Right lung (tissue), 10 donors: ENCODE measurements at places on chromosomes 2 and 18.

GRCh38 chr2:187956906-187957534 is 334.7 kb upstream of the GULP1 start:
- DNase-seq = peak; percentile 12

- DNase-seq = peak; percentile 59
These were observed at the start of gene TUBA4A for GRCh38 chr2:219253753-219254589. TUBA4A (minus strand) TSS chr2:219253918; CDS start chr2:219253858, 60 bp downstream.

DNA sequence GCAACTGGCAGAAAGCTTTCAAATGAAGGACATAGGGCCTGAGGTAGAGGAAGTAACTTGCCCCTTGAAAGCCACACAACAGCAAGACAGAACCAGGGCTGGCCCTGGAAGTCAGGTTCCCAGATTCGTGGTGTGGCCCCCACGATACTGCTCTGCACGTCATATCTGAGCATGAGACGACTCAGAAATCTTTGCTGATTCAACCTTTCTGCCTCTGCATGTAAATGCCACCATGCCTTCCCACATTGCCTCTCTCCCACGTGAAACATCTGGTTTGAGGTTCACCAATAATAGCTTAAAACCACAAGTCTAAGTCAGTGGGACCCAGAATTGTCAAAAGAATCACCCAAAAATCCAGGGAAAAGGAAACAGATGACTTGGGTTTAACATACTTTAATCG is 214.0 kb upstream of the TRIB2 start:
- DNase-seq = no peak

- no peak for DNase-seq
These were observed 44.2 kb upstream of the ARL5A start for GRCh38 chr2:151872463-151872862.

DNA sequence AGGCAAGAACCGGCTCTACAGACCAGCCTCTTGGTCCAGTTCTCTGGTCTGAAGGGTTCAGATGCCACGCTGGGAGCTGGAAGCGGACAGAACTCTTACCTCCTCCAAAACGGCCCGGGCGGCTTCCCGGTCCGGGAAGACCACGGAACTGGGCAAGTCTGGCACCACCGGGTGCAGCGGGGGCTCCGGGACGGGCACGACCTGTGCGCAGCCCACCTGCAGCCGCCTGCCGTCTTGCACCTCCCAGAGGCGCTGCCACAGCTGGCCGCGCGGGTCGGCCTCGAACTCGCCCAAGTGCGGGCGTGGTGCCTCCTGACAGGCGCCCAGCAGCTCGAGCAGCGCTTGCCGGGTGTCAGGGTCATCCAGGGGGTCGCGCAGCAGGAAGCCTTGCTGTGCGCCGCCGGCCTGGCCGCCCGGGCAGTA is 773 bp downstream of the CMPK2 start:
- DNase-seq = no peak

- DNase-seq = no peak
These were observed 47.9 kb upstream of the CCDC150 start for GRCh38 chr2:196591621-196592022.

DNA sequence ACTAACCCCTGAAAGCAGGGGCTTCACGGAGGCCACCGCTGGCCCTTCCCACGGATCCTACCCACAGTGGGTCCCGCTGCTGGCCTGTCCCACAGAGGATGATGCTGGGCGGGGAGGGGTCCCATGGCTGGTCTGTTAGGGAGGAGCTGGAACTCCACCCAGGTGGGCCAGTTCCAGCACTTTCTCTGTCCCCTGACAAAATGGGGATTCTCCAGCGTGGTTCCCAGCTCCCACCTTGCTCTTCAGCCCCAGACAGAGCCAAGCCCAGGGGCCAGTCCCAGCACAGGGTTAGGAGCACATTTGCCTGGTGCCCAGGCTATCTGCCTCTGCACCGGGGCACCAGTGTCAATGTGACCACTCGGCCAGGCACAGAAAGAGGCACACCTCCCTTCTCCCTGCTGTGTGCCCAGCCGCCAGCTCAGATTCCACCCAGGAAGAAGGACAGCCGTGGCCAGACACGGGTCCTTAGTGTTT is 50.0 kb downstream of the ANKMY1 start:
- no peak for DNase-seq

DNA sequence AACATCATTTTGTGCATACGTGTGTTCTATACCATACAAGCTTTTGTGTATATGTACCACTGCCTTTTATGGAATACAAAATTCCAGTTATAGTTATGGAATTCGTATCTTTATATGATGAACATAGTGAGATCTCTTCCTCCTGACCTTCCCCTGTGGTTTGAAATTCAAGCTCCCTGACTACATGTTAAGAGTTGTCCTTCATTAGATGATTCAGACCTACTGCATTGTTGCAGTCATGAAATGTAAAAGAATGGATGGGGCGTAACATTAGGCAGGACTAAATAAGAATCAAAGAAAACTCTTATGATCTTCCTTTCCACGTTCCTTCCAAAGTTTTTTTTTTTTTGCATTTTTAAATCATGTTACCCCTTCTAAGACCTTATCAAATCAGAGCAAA is 107.1 kb downstream of the UNC80 start:
- no peak for DNase-seq

GRCh38 chr18:59787998-59788790 is 91.0 kb upstream of the CCBE1 start:
- DNase-seq = no peak

- no peak for DNase-seq
These were observed 19.7 kb downstream of the NGEF start for GRCh38 chr2:232993231-232993821.

- DNase-seq = no peak
These were observed 194.6 kb downstream of the FAM210A start for GRCh38 chr18:13531681-13532325.

- DNase-seq = no peak
These were observed 147.3 kb upstream of the UNC80 start for GRCh38 chr2:209624192-209624938.

DNA sequence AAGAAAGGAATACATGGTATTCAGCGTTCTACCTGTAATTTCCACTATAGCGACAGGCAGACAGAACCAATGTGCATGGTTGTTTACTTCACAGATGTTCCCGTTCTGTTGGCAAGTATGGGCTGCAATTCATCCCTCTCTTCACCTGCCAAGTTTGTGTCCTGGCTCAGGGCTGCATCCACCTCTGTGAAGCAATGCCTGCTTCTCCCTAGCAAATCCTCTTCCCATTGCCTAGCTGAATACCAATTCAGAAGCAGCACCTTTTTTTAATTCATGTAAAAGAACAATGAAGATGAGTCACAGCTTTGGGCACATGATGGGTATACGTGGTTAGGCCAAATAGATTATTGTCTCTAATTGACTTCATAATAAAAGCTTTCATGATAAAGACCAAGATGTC is 54.7 kb upstream of the LRATD1 start:
- no peak for DNase-seq

DNA sequence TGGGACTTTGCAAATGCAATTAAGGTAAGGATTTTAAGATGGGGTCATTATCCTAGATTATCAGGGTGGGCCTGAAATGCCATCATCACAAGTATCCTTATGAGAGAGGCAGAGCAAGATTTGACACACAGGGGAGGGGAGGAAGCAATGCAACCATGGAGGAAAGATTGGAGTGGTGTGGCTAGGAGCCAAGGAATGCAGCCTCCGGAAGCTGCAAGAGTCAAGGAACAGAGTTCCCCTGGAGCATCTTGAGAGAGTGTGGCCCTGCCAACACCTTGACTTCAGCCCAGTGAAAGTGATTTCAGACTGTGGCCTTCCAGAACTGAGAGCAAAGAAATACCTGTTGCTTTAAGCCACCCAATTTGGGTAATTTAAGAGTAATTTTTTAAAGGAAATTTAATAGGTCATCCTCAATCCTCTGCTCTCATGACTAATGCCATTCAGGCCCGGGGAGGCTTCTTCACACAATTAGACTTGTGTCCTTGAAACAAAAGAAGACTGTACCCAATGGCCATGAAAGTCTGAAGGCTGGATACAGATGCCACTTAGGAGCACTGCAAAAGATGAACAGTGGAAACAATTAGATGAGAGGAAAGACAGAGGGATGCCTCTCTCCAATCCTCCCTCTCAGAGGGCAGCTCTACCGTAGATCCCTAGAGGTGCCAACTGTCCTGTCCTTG is 250.3 kb upstream of the ID2 start:
- no peak for DNase-seq

DNA sequence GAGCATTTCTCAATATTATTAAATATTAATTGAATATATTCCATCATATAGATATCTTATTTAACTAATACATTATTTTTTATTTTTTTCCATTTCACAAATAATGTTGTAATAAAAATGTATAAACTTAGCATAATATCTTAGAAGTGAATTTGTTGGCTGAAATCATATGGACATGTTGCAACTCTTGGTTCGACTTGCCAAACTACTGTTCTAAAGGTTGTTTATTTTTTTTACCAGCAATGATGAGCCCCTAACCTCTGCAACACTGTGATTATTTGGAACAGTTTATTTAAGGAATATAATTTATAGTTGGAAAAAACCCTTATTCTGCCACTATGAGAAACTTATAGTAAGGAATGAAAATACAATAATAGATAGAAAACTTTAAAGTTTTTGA is 8.8 kb upstream of the NAB1 start:
- DNase-seq = no peak

GRCh38 chr2:196080526-196080925 is 11.9 kb upstream of the DNAH7 start:
- DNase-seq = no peak

- no peak for DNase-seq
These were observed 610.0 kb upstream of the CDH2 start for GRCh38 chr18:28786926-28787325.

DNA sequence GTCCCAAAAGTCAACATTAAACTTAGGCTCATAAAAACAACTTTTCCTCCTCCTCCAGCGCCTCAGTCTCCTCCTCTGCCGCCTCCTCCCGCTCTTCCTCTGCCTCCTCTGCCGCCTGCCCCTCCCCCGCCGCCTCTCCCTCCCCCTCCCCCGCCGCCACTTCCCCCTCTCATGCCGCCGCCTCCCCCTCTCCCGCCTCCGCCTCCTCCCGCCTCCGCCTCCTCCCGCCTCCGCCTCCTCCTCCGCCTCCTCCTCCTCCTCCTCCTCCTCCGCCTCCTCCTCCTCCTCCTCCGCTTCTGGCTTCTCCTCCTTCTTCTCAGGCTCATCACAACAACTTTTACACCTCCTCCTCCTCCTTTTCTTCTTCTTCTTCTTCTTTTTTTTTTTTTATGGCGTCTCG is 599.9 kb downstream of the TMEM182 start:
- no peak for DNase-seq

DNA sequence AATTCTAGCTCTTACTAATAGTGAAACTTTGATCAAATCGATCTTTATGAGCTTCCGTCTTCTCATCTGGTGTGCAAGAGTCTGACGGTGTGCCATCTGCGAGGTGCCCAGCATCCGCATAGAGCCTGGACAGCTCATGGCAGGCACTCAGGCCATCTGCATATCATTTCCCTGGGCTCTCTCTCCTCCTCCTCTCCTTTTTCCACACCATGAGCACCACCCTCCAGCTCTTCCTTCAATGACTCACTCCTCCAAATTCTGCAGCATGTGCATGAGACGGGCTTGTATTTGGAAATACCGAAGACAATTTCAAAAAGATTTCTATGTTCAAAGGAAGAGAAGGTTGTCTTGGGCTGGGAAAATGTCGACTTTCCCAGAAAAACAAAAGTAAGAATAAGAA is 161.1 kb downstream of the CCBE1 start:
- DNase-seq = no peak

DNA sequence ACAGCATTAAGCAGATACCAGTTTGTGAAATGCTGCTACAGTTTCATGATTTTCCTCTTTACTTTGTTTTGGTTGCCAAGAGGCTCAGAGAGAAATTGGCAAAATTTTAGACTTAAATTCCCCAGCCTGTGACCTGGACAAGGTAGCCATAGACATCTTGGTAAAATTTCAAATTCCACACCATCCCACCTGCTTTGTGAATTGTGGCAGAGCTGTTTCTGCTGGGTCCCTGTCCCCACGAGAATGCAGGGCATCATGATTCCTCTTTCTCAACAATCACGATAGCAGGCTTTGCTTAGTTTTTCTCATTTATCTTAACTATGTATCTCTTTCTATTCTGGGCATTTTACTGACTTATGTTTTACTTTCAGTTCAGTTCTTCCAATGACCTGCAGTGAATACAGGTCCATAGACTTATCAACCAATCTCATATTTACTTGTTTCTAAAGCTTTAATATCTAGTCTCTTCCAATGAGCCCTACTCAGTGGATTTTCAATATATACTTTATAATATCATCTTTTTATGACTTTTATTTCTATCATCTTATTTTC is 351.6 kb downstream of the SOCS6 start:
- no peak for DNase-seq

GRCh38 chr2:236008006-236008405 is 160.2 kb downstream of the GBX2 start:
- no peak for DNase-seq

GRCh38 chr2:179429060-179429471 is 164.4 kb upstream of the SESTD1 start:
- DNase-seq = no peak

GRCh38 chr2:166375195-166375735 is 479 bp downstream of the SCN9A start:
- DNase-seq = peak; percentile 37

DNA sequence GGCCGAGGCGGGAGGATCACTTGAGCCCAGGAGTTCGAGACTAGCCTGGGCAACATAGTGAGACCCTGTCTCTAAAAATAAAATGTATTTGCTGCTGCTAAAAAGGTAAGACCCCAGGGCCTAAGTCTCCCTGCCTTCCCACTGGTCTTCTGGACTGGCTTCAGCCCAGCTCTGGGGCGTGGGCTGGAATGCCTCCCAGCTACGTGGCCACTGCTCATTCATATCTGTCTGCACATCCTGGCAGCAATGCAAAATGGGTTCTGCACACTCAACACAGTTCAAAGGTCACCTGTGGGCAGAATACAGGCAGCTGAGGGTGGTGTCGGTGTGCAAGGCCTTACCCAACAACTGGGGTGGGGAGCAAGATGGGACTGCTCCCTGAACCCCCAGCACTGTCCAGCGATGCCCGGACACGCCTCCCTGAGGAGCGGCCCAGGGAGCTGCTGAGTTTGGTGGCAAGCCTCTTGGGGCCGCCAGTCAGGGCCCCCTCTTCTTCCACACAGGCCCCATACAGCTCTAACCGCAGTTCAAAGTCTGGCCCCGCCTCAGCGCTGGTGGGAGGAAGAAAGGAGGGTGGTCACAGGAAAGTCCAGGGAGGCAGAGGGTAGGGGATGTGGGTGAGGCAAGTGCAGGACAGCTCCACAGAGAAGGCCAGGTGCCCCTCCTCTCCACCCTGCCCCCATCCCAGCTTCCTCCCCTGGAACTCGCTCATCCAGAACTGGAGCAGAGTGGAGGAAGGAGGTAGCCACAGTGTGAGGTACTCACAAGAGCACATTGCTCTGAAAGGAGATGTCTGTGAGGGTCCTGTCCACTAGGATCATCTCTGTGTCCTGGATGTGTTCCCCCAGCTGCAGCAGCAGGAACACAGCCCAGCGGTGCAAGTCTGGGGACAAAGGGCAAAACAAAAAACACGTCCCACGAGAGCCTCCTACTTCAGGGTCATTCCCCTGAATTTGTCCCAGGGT is 8.2 kb downstream of the WDR54 start:
- DNase-seq = no peak

GRCh38 chr18:77071711-77072292 is 60.8 kb downstream of the MBP start:
- DNase-seq = no peak

- DNase-seq = no peak
These were observed 72.8 kb downstream of the MEIS1 start for GRCh38 chr2:66507673-66508201.
